DMS53 (cell line): ENCODE measurements at places on chromosomes 2 and 18.

GRCh38 chr18:3440341-3440740 lies 9.6 kb upstream of the TGIF1 start:
- no peak for DNase-seq

DNA sequence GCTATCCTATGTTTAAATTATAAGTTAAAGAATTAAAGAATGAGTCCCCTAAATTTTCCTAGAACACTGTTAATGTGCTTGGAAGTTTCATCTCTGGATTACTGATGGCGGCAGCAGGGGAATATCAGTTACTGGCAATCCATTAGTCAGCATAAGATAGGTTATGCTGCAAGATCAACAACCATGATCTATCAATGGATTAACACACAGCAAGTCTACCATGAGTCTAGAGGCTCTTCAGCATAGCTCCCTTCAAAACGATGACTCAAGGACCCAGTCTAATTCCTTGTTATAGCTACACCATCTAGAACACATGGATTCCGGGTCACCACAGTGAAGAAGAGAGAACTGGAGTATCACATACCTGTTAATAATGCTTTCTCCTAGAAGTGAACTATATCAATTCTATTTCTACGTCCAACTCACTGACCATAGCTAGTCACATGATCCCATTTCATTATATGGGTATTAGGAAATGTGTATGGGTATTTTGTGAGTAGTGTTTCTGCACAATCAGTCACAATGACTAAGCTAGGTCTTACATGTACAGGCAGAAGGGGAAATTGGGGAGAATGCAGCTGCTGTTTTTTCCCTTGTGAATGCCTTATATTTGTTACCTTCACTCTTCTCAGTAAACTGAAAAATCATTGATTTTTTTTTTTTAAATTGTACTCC lies 108.3 kb upstream of the MAPRE2 start:
- no peak for DNase-seq

DNA sequence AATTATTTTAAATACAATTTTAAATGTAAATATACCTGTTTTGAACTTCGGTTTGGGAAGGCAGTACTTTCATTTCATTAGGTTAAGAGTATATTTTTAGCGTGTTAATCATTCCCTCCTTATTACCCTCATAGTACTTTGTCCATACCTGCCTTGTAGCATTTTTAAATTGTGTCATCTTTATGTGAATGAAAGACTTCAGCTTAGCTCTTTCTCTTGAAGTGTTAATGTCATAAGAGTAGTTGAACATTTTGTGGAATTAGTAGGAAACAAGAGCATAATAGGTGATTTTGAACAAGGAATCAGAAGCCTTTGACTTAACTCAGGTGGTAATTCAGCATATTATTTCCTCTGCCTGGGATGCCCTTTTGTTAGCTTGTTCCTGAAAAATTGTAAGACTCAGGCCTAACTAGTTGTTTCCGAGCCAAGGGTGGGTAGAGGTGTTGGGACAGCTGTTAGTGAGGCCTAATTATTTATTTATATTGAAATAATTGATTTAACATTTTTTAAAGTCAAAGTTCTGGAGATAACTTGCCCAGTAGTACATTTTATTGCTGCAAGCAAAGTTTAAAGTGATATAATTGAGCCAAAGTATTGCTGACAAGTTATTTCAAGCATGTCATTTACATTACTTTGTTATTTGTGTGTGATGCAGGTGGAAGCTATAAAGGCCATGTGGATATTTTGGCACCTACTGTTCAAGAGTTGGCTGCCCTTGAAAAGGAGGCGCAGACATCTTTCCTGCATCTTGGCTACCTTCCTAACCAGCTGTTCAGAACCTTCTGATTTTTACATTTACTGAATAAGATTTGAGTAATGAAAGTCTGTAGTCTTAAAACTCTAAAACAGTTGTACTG lies 38.7 kb downstream of the DDX1 start:
- no peak for DNase-seq

- DNase-seq: no peak
Observed at GRCh38 chr2:148725564-148725963, 81.0 kb downstream of the EPC2 start.

GRCh38 chr2:7813541-7814292 lies 868.1 kb upstream of the ID2 start:
- no peak for DNase-seq

DNA sequence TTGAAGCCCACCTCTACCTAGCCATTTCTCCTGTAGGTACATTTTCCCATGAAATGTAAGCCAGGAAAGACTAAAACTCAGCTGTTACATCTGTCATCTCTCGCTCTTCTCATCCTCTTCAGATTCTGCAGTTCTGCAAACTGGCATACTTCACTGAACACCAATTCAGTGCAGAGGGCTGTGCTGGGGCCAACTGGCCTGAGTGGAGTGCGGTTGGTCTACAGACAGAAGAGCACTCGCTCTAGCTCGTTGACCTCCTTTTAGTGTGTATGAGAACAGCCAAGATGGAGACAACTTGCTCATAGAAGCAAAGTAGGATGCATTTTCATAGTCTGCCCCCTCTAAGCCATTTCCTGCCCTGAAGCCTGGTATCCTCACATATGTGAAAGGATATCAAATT lies 862.6 kb downstream of the BCL11A start:
- DNase-seq: peak; percentile 61

DNA sequence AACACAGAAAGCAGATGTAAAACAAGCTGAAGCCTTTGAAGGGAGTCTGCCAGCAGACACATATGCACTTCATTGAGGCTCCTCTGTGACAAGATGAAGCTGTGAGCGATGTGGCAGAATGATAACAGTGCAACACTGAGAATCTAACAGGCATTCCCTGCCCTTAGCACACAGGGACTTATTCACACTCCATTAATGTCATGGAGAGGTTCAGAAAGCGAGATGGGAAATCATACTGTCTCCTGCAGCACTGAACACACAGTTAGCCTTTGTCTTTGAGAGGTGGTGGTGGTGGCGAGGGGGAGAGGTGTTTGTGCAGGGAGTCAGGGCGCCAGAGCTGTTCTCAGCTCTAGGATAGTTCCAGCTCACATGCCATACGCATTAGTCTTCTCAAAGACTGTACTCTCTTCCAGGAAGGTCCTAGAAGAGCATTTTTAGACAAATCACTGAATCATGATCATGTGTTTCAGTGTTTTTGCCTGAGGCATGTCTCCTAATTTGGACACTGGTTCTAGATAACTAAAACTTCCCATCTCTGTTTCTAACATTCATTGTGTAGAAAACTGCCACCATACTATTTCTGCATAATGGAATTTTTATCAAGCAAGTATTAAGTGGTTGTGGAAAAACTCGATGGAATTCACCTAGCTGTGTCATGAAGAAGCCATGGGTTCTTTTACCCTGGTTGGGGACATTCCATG lies 93.5 kb upstream of the ITGB6 start:
- DNase-seq: no peak

- DNase-seq: peak; percentile 63
Observed at GRCh38 chr2:157182204-157182709, 75.2 kb upstream of the GALNT5 start.

GRCh38 chr18:27549335-27550039 lies 364.4 kb upstream of the CHST9 start:
- DNase-seq: peak; percentile 7

DNA sequence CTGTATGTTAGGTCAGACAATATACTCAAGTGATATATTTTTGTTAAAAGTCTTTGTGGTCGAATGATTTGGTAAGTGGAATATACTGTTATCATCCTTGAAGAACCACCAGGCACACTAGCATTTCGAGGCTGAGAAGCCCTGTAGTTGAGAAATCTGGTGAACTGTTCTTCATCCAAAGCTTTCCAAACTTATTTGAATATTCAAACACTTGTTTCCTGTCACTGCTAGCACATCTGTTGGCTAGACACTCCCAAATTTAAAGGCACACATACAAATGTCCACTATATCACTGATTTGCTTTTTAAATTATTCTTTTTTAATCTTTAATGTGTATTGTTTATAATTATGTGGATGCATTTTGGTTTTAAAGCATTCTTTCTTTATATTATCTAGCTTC lies 241.9 kb upstream of the CNTNAP5 start:
- no peak for DNase-seq

- DNase-seq: no peak
Observed at GRCh38 chr18:66143029-66143428, 392.2 kb downstream of the CDH7 start.

DNA sequence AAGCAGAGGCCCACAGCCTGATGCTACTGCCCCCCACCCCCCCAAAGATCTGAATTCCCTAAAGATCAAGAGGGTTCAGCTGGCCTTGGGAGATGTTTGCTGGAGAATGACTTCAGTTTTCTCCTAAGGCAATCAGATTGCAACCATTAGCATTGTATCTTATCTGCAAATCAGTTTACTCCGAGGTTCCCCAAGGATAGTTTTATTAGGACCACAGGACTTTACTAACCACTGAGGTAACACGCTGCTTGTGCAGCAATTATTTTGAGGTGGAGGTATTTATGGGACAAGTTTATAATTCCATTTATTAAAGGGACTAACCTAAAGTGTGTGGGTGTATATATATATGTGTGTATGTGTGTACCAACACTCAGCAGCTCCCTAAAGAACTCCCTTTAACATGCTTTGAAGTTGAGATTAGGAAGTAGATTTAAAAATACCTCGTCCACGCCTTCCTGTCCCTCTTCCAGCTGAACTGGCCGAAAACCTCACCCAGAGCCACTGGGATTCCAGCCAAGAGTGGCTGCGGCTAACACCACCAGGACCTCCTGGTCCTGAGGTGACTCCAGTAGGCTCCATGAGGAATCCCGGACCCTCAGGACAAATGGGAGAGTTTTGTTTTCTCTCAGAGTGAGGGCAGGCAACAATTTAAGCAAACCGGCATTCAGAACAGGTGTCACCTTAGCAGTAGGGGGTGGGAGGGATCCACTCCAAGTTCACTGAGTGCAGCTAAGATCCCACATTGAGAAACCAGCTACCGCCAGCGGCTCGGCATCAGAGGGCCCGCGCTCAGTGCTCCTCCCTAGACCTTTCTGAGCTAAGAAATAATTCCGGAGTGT lies 3.0 kb upstream of the DLX1 start:
- DNase-seq: no peak

DNA sequence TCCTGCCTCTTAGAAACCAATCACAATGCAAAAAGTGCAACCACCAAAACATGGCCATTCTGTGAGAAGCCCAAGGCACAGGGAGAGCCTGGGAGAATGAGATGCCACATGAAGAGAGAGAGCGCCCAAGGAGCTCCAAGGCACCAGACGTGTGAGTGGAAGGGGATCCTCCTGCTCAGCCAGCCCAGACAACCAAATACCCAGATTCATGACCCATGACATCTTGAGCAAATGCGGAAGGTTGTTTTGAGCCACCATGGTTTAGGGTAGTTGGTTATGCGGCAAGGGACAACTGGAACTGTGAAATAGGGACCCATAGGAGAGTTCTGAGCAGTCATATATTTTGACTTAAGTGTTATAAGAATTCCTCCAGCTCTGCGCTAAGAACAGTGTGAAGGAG lies 7.0 kb downstream of the AFF3 start:
- no peak for DNase-seq

- peak; percentile 71 for DNase-seq
Observed at GRCh38 chr2:54589340-54590215, 133.5 kb downstream of the SPTBN1 start.

DNA sequence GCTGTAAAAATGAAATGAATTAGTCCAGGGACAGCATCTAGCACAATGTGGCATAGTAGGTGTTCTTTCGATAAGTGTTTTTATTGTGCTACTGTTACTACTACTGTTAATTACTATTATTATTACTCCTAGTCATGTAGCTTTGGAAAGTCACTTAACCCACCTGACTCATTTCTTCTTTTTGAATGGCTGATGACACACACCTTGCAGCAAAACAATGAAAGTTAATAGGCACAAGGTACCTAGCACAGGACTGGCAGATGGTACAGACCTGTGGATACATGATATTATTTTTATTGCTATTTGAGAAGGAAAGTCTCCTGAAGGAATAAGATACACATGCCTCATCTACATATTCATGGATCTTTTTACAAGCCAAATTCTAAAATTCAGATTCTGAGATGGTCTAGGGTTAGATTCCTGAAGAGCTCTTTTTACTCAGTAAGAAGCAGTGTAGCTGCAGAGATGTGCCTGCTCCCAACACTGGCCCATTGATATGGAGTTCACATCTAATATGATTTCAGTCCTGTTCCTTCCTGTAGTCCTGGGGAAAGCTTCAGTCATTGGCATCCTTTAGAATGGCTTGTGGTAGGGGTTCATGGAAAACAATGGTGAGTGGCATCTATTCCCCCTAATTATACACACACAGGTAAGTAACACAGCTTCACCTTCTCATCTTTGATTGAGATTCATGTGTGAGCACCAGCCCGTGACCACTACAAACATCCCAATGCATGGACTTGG lies 7.9 kb upstream of the ERMN start:
- no peak for DNase-seq

- DNase-seq: no peak
Observed at GRCh38 chr18:14941256-14941655, 193.3 kb downstream of the ANKRD30B start.

GRCh38 chr2:38178119-38178518 lies 102.2 kb upstream of the CYP1B1 start:
- no peak for DNase-seq

DNA sequence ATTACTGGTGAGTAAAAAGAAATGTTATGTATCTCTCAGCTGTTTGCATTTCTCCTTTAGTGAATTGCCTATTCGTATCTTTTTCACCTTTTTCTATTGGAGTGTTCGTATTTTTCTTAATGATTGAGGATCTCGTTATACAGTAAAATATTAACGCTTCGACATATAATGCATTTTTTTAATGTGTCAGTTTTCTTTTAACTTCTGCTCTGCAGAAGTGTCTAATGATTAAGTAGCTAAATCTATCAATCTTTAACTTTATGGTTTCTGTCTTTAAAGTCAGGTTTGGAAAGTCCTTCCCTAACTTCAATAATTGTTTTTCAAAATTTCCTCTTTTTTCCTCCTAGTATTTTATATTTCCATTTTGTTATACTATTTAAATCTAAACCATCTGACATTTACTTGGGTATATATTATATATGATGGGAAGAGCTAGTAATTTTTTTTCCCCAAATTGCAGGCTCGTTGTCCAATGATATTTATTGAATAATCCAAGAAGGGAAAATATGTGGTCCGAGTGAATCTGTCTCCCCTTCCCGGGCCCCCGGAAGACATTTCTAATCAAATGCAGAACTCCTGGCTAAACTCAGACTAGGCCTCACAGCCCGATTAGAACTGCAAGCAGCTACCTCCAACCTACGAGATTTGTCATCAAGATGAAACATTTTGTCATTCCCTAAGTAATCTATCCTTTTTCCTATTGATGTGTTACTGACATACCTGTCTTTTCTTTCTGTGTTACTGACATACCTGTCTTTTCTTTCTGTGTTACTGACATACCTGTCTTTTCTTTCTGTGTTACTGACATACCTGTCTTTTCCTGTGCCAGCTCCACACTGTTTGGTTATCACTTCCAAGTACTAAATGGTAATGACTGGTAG lies 17.2 kb downstream of the PCBP1 start:
- DNase-seq: no peak

DNA sequence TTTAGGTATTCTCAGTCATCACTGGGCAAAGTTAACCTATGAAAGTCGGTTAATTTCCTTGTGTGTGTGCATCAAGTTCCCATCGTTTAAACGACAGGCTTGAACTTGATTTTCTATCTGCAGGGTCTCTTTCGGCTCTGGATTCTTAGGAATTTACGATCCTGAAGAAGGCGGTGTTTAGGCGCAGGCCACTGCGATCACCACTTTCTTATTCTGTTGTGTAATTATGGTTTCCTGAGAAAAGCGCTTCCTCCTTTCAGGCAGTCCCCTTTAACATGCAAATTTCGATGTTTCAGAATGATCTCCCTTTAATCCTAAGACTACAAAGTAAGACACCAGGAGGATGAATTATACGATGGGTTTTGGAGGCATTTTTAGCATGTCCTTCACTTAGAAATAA lies 27.9 kb upstream of the MBP start:
- DNase-seq: no peak
